ENCODE measurements at places on chromosomes 3 and 15.

DNA sequence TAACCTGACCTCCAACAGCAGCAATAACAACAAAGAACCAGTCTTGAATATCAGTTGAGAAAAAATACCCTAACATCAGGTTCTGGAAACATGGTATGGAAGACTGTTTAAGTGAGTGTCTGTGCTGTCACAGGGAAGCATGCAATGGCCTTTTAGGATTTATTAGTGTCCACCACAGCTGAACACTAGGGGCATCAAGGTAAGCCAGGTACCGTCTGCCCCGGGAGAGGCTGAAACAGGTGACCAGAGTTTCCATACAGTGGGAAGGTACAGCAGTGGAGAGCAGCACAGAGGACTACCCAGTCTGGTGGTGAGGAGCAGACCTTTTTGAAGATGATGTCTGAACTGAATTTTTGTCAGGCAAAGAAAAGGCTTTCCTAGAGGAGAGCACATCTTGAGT is 18.4 kb downstream of the ZDHHC23 start:
- DNase-seq, result no peak

DNA sequence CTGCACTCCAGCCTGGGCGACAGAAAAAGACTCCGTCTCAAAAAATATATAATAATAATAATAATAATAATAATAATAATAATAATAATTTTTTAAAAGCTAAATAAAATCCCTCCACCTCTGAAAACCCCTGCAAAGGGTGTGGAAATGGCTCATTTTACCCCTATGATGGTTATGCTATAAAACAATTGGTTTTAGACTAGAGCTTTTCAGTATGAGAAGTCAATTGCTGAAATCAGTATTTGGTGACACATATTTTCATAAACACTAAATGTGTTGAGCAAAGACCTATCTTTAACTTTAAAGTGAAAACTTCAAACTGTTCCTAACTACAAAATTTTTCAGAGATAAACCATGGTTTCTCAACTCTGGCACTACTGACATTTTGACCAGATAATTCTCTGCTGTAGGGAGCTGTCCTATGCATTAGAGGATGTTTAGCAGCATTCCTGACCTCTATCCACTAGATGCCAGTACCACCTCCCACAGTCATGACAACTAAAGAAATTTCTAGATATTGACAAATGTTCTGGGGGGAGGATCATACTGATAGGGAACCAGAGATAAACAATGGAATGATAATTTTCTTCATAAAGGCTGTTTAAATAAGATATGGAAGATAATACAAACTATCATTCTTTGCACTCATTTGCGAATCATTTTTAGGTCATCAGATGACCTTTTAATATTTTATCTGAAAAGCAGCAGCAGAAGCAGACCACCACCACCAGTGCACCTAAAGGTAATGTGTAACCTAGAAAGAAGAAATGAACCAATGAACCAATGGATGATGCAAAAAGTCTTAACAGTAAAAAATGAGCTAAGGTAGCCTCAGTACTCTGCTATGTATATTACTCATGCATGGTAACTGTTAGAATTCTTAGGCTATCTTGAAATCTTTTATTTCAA is 13.8 kb downstream of the PTPN9 start:
- DNase-seq, result no peak

- no peak for DNase-seq
Observed at GRCh38 chr15:57398336-57398735, 22.0 kb downstream of the CGNL1 start.

DNA sequence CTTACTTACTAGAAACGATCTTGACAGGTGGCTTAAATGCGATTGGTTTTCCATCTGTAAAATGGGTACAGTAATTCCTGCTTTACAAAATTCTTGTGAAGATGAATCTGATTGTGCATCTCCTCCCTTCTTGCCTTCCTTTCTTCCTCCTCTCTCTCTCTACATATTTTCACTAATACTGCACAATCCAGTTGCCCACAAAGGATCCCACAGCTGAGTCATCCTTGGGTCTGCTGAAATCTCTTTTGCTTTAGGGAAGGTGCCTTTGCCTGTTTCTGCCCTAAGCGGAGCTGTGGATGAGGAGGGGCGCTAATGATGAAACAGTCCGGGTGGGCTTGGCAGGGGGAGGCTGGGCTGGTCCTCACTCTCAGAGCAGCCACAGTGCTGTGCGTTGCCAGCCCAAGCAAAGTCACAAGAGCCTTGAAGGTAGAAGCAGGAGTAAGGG is 46.1 kb downstream of the AMOTL2 start:
- DNase-seq, result no peak

DNA sequence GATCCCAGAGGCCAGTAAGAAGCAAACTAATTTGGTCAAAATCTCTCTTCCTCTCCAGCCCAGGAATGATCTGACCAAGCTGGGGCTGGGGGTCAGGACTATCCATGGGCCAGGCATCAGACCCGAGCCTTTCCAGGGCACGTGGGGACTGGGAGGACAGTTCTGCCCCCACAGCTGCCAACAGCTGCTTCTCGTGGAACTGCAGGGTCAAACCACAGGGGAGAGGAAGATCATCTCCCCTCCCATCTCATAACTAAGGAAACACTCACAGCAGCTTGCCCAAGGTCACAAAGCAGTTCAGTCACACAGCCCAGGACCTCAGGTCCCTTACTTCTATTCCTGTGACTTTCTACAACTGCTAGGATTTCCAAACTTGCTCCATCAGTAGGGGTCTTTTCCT is 47.1 kb downstream of the DAPK2 start:
- no peak for DNase-seq

DNA sequence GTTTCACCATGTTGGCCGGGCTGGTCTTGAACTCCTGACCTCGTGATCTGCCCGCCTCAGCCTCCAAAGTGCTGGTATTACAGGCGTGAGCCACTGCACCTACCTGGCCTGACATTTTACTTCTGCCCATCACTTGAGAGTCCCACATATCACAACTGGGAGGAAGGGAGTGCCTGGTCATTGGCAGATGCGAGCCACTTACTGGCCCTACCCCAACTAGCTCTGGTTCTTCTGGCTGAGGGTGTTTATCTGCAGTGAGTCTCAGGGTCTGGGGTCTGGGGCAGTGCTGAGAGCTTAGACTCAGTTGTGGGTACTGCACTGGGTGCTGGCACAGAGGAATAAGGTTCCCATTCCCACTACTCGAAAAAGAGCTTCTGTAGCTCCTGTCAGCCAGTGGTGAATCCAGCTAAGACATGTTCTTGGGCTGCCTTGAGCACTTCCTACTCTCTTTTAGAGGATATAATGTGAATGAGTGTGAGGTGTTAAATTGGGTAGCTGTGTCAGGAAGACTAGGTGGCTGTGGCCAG is 30.2 kb downstream of the DAG1 start:
- no peak for DNase-seq

- no peak for DNase-seq
Observed at GRCh38 chr15:67013696-67014095, 51.7 kb upstream of the SMAD3 start.

DNA sequence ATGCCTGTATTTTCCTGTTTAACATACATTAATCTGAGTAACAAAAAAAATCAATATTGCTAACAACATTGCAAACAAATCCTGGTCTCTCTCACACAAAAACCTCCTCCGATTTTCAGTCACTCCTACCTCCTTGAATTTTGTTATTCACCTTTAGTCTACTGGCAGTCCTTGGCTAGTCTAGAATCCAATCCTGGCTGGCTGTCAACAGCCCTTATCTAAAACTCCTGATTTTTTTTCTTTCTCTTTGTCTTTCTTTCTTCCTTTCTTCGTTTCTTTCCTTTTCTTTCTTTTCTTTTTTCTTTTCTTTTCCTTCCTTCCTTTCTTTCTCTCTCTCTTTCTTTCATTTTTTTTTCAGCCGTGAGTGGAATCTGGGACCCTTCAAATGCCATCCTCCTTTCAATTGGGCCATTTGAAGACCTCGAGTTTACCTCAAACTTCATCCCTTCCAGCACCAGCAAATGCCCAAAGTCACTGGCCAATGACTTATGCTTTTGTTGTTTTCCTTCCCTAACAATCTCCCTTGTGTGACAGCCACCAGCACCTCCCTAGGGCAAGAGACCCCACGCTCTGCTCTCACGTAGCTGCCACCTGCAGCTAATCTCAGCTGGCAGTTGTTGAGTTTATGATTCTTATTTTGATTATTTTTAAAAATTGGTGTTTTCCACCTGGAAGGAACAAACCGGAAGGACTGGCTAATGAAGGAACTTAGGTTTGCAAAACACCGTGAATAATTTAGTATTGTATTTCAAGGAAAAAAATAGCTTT is 6.8 kb upstream of the ONECUT1 start:
- no peak for DNase-seq

- no peak for DNase-seq
Observed at GRCh38 chr3:104610730-104611652, 755.7 kb upstream of the ALCAM start.
